ENCODE measurements at places on chromosomes 13 and 19.

DNA sequence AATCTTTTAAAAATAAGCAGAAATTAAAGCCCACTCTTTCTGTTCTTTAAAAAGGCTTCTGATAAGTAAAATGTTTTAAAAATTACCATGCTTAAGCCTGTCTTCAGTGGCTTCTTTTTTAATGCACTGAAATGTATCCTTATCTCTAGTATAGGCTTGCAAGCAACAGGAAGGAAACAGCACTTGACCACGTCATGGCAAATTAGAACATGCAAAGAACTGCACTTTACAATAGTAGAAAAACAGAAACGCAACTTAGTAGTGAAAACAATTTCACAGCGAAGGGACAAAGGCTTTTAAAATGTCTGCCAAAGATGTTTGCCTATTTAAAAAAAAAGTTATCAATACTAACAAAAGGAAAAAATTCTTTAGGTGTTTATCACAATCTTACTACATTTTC lies 36.3 kb downstream of the ELF1 start:
- no peak for DNase-seq

GRCh38 chr19:1947651-1948209 lies 6.8 kb downstream of the CSNK1G2 start:
- DNase-seq, result no peak

DNA sequence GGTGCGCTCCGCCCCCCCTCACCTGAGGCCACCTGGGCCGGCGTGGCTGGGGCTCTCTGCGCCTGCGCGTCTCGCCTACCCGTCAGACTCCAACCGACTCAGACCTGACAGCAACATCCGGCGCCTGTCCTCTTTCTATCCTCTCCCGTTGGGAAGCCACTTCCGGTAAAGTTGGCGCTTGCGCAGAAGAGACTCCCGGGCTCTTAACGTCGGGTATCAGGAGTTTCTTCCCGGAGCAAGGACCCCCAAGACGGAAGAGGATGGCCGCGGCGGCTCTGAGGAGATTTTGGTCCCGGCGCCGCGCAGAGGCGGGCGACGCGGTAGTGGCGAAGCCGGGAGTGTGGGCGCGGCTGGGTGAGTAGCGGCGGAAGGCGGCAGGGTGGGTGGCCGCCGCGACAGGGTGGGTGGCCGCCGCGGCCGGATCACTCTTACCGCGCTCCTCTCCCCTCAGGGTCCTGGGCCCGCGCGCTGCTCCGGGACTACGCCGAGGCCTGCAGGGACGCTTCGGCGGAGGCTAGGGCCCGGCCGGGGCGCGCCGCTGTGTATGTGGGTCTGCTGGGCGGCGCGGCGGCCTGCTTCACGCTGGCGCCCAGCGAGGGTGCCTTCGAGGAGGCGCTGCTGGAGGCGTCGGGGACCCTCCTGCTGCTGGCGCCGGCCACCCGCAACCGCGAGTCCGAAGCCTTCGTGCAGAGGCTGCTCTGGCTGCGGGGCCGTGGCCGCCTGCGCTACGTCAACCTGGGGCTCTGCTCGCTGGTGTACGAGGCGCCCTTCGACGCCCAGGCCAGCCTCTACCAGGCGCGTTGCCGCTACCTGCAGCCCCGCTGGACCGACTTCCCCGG lies at the start of the genes TIMM29 and YIPF2:
Gene TIMM29 (plus strand): TSS at position 249 of the 839 bp plus-strand sequence. CDS start 12 bp downstream, at position 261.
Gene YIPF2 (minus strand): TSS at position 77 of the 839 bp plus-strand sequence. CDS start 229 bp downstream, outside the sequence.
- DNase-seq, result peak; percentile 93

DNA sequence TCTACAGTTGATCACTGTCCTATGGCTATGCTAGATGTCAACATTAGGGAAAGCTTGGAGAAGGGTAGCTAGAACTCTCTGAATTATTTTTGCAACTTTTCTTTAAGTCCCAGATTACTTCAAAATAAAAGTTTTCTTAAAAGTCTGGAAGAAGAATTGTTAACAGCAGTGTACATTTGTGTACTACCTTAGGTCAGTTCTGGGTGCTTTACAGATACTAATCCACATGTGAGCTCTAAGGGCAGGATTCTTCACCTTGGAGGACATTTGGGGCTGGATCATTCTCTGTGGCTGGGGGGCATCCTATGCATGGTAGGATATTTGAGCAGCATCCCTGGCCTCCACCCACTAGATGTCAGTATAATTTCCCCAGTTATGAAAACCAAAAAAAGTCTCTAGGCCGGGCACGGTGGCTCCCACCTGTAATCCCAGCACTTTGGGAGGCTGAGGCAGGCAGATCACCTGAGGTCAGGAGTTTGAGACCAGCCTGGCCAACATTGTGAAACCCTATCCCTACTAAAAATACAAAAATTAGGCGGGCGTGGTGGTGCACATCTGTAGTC lies 2.8 kb downstream of the BRME1 start:
- DNase-seq, result no peak

GRCh38 chr13:111575719-111576118 lies 255.3 kb downstream of the TEX29 start:
- DNase-seq, result no peak

GRCh38 chr13:100521851-100522617 lies 66.6 kb downstream of the GGACT start:
- DNase-seq, result no peak

GRCh38 chr19:31821346-31821745 lies 472.1 kb upstream of the TSHZ3 start:
- no peak for DNase-seq

- no peak for DNase-seq
Observed at GRCh38 chr13:96817336-96817941, 176.8 kb downstream of the OXGR1 start.

DNA sequence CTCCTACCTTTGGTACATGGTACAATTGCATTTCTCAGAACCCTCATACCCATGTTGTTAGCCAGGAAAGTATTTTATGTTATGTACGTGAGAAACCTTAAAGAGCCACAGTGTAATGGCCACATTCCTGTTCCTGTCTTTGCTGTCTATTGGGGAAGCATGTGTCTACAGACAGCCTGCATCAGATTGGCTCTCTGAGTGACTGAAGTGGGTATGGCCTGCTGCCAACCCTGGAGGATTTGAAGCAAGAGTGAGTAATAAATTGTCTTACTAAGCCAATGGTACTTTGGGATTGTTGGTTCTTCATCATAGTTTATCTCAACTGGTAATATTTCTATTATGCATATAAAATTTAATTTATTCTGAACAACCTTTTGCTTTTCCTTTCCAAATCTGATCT lies 574.1 kb downstream of the LMO7 start:
- DNase-seq, result no peak

- DNase-seq, result peak; percentile 15
Observed at GRCh38 chr19:58279042-58279924, 528 bp downstream of the ZNF8 start.

DNA sequence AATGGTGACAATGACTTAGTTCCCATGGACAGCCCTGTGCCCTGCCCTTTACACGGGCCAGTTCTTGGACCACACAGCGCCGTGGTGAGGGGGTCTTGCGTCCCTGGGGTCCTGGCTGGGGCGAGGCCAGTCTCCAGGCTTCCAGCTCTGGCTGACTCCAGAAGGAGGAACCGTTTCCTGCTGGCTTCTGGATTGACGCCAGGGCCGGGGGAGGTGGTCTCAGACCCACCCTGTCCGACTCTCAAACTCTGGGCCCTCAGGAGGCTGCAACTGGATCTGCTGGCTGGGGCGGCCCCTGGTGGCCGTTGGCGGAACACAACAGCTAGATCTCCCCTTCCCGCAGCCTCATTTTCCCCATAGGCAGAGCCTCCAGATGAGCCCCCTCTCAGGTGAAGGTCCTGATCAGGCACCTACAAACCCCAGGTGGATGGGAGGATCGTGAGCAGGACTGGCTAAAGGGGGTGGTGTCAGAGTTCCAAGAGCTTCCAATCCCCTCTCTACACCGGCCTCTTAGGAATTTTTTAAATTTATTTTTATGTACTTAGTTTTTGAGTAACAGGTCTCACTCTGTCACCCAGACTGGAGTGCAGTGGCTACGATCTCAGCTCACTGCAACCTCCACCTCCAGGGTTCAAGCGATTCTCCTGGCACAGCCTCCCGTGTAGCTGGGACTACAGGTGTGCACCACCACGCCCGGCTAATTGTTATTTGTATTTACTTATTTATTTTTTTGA lies 8.0 kb downstream of the CCDC194 start:
- peak; percentile 58 for DNase-seq

- no peak for DNase-seq
Observed at GRCh38 chr13:98385606-98386005, 191.3 kb downstream of the STK24 start.

- DNase-seq, result no peak
Observed at GRCh38 chr19:19170873-19171672, 1.0 kb upstream of the MEF2B start.

DNA sequence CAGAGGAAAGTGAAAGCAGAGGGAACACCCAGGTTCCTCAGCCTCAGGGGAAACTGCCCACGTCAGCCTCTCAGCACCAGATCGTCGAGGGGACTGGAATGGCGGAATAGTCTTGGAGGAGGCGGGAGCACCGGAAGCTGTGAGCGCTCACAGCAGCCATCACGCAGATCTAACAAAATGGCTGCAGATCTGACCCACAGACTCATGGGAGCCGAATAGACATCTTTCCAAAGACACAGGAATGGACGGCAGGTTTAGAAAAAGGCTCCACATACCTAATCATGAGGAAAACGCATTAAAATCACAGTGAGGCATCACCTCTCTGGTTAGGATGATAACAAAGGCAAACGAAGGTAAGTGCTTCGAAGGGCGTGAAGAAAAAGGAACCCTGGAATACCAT lies 11.8 kb upstream of the LILRA2 start:
- no peak for DNase-seq

DNA sequence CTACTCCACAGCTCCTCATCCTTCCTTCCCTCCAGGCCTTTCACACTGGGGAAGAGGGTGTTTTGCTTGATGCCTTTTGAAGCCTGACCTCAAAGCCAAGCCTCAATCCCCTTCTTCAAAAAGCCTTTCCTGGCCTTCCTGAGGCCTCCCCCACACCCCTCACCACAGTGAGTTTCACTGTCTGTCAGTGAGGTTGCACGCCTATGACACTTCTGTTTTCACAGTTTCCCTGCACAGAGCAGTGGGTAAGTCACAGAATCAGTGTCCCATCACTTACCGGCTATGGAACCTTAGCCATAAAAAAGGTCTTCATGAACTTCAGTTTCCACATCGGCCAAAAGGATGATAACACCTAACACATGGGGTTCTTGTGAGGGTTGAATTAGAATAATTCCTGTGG lies 371.4 kb downstream of the UQCRFS1 start:
- no peak for DNase-seq

- no peak for DNase-seq
Observed at GRCh38 chr19:558770-559439, 13.5 kb upstream of the BSG start.

DNA sequence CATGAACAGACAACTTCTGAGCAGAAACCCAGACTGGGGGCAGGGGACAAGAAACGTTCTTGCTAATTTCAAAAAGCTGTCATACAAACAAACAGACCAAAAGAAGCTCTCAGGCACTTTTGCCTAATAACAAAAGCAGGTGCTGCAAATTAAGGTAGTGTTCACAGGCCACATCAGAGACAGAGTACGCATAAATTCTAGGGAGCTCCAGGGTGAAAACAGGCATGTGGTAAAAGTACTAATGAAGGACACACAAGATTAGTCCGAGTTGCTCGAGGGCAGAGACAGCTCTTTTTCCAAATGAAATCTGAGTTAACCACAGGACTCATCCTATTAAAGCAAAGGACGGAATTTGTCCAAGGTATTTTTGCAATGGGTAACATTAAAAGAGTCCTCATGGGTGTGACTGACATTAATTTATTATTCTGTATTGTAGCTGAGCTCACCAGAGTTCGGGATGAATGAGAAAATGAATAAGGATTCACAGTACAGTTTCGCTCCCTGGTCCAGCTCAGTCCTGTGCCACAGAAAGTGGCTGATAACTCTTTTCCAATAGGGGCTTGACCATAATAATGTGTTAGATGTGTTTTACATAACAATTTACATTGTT lies 197.3 kb downstream of the LHFPL6 start:
- DNase-seq, result no peak

GRCh38 chr19:39077323-39077722 lies 6.8 kb upstream of the ACP7 start:
- no peak for DNase-seq

GRCh38 chr13:75569576-75569975 lies 20.0 kb downstream of the UCHL3 start:
- no peak for DNase-seq

DNA sequence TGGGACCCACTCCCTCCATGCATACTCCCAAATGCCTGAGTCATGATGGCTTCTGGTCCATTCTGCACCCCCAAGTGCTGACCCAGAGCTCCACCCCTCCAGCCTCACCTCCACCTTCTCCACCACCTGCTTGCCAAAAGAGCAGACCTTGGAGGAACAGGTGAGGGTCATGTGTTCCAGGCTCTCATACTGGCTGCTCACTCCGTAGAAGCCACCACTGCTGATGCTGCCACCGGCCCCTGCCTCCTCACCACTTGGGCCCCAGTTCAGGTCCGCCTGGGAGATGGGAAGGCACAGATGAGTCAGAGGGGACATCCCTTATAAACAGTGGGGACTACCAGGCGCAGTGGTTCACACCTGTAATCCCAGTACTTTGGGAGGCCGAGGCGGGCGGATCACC lies 7.9 kb downstream of the CD37 start:
- DNase-seq, result no peak

DNA sequence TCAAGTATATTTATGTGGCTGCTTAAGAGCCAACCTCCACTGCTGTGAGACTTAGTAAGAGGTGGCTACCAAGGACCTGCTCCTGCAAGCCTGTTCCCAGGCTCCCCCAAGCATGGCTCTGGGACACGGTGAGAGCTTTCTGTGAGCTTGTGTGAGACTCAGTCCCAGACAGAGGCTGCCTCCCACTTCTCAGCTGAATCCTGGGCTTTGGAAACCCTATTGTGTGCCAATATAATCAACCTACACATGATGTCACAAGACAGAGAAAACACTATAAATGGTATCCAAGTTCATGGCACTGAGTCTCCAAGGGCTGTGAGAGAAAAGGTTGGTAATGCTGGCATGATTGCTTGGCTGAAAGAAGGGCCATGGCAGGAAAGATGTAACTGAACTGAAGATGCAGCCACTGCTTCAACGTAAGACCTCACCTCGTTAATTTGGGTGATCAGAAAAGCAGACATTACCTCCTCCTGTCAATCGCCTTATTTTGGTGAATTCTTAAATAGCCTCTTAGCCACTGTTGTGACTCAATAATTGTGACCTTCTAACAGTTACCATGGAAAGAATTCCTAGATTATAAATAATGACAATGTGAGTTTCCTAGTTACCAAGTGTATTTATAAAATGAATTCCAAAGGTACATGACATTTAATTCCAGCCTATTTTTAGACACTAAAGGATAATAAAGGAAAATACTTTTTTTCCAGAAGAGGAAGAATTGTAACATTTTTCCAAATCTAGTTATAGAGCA lies 332.0 kb downstream of the IRS2 start:
- DNase-seq, result no peak
